Tibial artery (tissue), 4 donors: ENCODE measurements at places on chromosomes 3 and 15.

DNA sequence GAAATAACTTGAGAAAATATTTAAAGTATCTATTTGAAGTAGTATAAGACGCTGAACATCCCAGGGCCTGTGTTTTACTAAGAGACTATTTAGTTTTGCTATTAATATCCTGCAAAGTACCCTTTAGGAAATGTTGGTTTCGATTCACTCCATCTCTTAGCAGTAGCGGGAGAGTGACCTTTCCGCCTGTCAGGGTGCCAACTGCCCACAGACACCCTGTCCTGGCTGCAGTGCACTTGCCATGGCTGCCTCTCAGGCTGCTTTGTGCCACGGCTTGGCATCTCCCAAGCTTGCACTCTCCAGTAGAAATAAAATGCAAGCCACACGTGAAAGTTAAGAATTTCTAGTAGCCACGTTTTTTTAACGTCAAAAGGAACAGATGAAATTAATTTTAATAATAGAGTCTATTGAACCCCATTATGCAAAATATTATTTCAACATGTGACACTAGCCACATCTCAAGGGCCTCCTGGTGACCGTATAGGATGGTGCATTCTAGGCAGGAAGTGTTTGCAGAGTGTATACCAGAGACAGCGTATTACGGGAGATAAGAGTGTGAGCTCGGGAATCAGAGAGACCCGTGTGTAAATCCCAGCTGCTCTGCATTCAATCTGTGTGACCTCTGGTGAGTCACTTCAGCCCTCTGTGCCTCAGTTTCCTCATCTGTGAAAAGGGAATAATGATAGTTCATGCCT, 19.8 kb downstream of the ADAMTS9 start:
- peak; percentile 26 for DNase-seq

DNA sequence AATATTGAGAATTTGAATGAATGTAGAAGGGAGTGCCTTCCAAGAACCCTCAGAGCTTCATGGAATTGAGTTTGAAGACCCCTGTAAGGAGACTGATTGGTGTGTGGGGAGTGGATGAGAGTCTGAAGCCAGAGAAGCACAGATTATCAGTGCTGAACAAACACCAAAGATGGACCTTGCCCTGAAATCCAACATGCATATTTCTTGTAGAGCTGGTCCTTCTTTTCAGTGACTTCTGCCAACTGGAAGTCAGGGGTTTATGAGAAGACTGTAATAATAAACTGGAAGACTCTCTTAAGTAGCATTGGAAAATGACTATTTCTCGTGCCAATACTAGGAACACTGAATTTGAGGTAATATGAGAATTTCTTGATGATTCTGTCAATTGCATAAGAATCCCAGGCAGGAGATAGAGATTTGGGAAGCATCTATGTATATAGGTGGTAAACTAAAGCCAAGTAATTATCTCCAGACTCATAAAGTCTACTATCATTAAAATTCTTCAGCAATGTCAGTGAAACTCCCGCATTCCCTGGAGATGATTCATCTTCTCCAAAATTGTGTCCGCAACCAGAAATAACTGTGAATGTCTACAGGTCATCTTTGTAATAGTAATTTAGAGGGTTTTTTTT, 213.8 kb downstream of the IL5RA start:
- no peak for DNase-seq

DNA sequence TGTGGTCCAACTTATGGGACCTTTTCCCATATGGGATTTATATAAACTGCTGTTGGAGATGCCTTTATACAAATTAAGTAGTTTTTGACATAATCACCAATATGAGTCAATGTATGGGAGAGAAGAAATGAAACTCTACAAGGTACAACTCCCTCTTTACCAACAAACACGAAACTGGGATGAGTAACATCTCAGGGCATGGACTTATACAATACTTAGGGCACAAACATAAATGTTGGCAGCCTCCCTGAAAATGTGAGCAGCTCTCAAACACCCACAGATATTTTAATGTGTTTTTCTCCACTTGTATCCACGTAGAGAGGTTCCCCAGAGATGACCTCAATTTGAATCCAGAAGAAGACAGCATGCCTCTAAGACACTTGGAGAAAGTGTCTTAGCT, 161.6 kb downstream of the MAGI1 start:
- DNase-seq, result no peak

DNA sequence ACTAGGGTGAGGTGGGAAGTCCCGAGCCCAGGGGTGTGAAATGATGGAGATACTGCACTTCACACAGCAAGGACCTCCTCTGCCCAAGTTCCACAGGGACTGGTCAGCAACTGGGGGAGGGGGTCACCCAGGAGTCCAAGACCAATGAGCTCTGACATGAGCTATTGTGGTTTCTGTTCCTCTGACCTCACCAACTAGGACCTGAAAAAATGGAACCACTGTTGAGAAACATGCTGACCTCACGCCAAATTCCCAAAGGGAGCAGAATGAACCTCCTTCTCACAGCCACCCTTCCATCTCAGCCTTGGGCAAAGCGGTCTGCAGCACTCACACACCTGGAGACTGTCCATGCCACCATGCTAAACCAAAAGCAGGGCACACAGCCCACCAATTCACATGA, 69.3 kb downstream of the LRIG1 start:
- DNase-seq, result no peak

DNA sequence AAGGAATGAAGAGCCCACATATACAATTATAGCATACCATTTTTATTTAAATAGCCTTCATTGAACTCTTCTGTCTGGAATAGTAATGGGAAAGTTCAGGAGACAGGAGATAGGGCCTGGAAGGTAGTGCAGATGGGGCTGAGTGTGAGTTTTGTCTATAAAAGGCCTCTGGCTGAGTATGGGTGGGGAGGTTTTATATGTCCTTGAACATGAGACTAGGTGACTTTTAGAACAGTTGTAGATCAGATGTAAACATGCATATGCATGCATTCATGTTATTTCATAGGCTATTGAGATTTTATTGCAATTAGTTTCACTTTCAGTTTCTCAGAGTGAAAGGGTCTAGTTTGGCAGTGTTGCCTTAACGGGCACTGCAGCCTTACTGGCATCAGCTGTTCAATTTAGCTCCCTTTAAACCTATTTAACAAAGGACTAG, 27.1 kb downstream of the CGGBP1 start:
- no peak for DNase-seq

DNA sequence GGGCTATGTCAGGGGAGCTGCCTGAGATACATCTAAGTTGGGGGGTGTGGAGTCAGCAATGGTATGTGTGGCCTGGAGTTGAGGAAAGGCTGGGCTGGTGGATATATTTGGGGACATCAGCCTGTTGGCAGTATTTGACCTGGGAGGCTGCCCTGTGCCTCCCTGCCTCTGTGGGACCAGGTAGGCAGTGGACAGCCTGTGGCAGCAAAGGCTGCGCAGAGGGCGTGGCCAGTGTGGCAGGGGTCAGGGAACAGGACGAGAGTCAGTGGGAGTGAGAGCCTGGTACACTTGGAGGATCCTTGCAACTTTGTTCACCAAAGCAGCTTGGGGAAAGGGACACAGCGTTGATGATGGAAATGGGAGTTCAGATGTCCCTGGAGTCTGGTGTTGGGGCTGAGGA, 15.0 kb downstream of the TEX264 start:
- no peak for DNase-seq

- no peak for DNase-seq
Observed at GRCh38 chr3:134453631-134454030, 32.2 kb downstream of the ANAPC13 start.
